Hair follicular keratinocyte (primary cell): ENCODE measurements at places on chromosomes 4 and X. TPM values are rescaled to one million over a fixed set of nuclear protein-coding genes. Genes with fewer than 3 reads are reported as not detected.

The TRAM1L1 gene
- 0.68 and 1.2 TPM in 2 replicates for total RNA-seq

The HHIP gene
- total RNA-seq, result under 0.01 TPM in 1 of 2 replicates, not detected in the other

The VCX2 gene
- total RNA-seq, result not detected in 2 replicates

The FAM184B gene
- under 0.01 TPM in 1 of 2 replicates, not detected in the other for total RNA-seq

The ENPP6 gene
- not detected in 2 replicates for total RNA-seq
